ENCODE measurements at places on chromosomes 1 and 21. TPM values are rescaled to one million over a fixed set of nuclear protein-coding genes. Genes with fewer than 3 reads are reported as not detected.

The LMX1A gene
- total RNA-seq, result 0.29 TPM

GRCh38 chr1:231241750-231242149 is 738 bp downstream of the GNPAT start:
- DNase-seq, result peak; percentile 14
- peak overlapping the region; percentile 73 for H3K4me3 ChIP-seq
- no peaks in the 10 kb centered on the region for H3K36me3 ChIP-seq

DNA sequence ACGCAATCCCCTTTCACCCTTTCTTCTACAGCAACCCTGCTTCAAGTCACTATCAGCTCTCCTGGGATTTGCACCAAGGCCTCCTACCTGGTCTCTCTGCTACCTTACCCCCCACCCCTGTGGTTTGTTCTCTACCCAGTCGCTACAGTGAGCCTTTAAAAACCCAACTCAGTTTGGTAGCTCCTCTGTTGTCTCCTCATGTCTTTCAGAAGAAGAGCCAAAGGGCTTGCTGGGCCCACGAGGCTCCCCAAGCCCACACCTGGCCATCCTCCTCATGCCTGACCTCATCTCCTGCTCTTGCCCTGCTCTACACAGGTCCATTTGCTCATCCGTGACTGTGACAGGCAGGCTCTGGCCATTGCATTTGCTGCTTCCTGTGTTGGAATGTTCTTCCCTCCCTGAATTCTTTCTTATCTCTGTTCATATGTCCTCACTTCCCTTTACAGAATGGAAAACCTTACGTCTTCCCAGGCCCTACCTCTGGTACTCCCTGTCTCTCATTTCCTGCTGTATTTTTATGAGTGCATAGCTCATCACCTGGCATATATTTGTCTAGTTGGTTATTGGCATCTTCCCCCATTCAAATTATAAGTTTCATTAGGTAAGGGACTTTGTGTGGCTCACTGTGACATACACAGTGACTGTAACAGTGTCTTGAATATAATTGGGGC is 3.3 kb downstream of the RGS16 start:
- H3K36me3 ChIP-seq, result peaks cover 29% of the 10 kb centered on the region
- H3K27me3 ChIP-seq, result no peaks in the 10 kb centered on the region
- H3K27ac ChIP-seq, result peak overlapping the region; percentile 90
- no peak for DNase-seq

- no peak overlapping the region for H3K27ac ChIP-seq
- H3K4me3 ChIP-seq, result no peak overlapping the region
- H3K27me3 ChIP-seq, result no peaks in the 10 kb centered on the region
- DNase-seq, result peak; percentile 3
These were observed 770 bp downstream of the NTNG1 start for GRCh38 chr1:107141491-107142126.

- H3K27ac ChIP-seq, result no peak overlapping the region
- no peak for DNase-seq
- H3K4me3 ChIP-seq, result no peak overlapping the region
- H3K4me1 ChIP-seq, result peaks cover 11% of the 10 kb centered on the region
These were observed 123.9 kb upstream of the DPYD start for GRCh38 chr1:98044766-98045165.
